CD4-positive, alpha-beta T cell treated with Interleukin-12 subunit alpha and Interleukin-12 subunit beta, for 1 hour (primary cell): ENCODE measurements at places on chromosomes 7 and 10.
A peak's percentile ranks its signal among the peaks of the same experiment; 100 is the strongest.

GRCh38 chr7:42181566-42181965, 55.4 kb downstream of the GLI3 start:
- no peak for DNase-seq

DNA sequence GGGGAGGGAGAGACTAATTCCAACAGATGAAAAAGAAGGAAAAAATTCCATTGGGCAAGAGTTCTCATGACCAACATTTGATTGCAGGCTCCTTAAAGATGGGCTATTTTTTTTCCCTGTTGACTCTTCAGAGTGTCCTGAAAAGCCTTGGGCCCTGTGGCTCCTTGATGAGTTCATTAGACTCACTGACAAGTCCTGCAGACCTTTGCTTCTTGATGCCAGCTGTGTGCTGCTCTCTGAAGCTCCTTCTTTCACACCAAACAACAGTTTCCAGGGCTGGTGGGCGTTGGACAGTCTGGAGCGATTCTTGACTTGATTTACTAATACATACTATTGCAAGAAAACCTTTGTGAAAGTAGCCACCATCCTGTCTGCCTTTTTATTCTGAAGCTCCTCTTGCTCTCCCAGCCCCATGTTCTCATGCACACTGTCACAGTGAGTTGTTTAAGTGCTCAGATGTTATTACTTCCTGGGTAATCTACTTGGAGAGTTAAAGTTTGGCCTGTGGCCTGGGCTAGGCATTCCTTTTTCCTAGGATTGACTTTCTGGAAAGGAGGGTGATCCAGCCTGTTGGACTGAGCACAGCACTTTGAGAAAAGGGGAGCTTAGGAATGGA, 250.3 kb downstream of the PTEN start:
- DNase-seq = no peak

DNA sequence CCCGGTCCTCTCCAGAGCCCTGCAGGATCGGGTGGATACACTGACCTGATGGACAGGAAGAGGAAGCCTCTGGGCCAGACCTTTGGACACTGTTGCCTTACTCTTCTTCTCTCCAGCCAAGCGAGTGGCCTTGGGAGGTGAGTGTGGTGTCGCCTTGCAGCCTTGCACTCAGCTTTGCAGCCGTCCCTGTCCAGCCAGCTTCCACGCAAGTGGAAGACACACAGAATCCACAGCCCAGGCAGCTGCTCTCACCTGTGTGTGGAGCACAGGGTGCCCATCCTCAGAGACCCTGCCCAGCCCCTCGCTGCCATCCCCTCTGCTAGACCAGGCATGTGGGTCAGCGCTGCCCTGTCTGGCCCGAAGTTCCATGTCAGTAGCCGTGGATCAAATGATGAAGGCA, 239.1 kb downstream of the EBF3 start:
- DNase-seq = no peak

DNA sequence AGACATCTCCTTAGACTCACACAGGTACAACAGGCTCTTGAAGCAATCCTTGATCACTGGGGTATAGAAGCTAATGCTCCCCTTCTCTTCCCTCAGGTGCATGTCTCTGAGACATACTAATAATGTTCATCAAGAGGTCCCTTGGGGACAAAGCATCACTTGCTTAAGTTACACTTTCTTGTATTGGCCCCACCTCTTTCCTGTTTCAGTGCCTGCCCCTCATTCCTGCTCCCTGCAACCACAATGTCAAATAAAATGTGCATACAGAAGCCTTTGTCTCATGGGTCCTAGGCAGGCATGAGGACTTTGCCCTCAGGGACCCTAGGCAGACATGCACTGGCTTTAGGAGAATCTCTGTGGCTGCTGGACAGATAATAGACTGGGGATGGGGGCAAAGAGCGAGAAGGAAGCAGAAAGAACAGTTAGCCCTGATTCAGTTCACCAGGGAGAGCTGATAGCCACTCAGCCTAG, 175.0 kb upstream of the NPY start:
- DNase-seq = no peak

DNA sequence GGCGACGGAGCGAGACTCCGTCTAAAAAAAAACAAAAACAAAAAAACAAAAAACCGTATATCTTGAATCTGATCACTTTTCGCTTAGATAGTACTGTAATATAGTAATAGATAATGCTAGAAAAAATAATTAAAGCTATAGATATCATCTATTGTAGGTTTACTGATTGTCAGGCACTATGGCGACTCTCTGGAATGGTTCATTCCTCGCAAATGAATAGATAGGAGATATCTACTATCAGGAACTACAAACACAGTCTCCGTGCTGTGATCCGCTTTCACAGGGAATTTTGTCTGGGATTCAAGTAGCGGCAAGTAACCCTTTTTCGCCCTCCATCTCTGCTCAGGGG, 342 bp upstream of the MEIG1 start:
- DNase-seq = no peak

- peak; percentile 26 for DNase-seq
Observed at GRCh38 chr7:12490107-12490688, 80.3 kb upstream of the SCIN start.

GRCh38 chr10:80168679-80169380, 36.3 kb downstream of the PLAC9 start:
- peak; percentile 32 for DNase-seq

DNA sequence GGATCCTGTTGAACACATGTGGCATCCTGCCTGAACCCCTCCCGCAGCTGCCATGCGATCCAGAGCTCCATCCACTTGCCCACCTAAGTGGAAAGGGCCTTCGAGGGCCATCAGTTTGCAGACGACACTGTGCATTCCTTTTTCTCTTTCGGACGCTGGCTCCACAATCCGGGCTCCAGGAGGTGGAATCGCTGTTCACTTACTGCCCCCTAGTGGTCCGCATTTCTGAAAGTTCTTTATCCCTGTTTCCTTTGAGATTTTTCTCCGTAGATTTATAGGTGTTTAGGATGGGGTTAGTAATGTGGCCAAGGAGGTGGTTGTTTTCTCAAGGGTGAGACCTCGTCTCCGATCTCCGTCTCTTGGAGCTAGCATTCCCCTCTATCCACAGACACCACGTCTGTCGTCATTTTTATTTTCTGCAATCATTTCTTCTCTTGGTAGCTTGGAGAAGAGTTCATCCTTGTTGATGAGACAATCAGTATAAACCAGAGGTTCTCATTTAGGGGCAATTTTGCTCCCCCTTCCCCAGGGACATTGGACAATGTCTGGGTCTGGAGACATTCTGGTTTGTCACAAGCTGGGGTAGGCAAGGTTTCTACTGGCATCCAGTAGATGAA, 204.6 kb downstream of the ARHGAP21 start:
- DNase-seq = peak; percentile 36

GRCh38 chr7:137880432-137880831, 33.7 kb upstream of the DGKI start:
- no peak for DNase-seq

DNA sequence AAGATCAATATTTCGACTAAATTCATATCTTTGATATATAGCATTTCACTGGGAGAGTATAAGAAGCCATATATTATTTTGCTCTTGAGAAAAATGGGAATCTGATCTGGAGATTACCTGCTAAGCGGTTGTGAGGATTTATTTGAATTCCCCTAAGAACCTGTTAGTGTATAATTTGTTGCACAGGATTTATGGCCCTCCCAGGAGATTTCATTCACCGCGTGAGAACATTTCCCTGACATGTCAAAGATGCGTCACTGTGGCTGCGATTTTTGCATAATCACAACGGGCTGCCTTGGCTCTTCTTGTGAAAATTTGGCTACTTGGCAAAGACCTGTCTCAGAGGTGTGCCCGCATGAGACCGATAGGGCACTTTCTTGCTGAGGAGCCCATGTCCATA, 184.7 kb upstream of the PFKP start:
- DNase-seq = no peak

- no peak for DNase-seq
Observed at GRCh38 chr7:91517201-91517785, 253.1 kb downstream of the FZD1 start.

GRCh38 chr7:140260352-140261104, 83.7 kb upstream of the KDM7A start:
- DNase-seq = no peak
